ENCODE measurements at places on chromosomes 12 and 14. TPM values are rescaled to one million over a fixed set of nuclear protein-coding genes. Genes with fewer than 3 reads are reported as not detected.

- H3K27me3 ChIP-seq, result peaks cover 21% of the 10 kb centered on the region
- no peak overlapping the region for H3K4me3 ChIP-seq
- no peaks in the 10 kb centered on the region for H3K4me1 ChIP-seq
- no peak for DNase-seq
- no peak overlapping the region for H3K27ac ChIP-seq
- no peaks in the 10 kb centered on the region for H3K36me3 ChIP-seq
Measured at GRCh38 chr14:75519826-75520728, 2.2 kb upstream of the BATF start.

- no peak for DNase-seq
- H3K36me3 ChIP-seq, result no peaks in the 10 kb centered on the region
- H3K4me1 ChIP-seq, result peaks cover 2% of the 10 kb centered on the region
Measured at GRCh38 chr14:58821421-58821820, 183.7 kb downstream of the DACT1 start.

Gene GPR65
- not detected for total RNA-seq

DNA sequence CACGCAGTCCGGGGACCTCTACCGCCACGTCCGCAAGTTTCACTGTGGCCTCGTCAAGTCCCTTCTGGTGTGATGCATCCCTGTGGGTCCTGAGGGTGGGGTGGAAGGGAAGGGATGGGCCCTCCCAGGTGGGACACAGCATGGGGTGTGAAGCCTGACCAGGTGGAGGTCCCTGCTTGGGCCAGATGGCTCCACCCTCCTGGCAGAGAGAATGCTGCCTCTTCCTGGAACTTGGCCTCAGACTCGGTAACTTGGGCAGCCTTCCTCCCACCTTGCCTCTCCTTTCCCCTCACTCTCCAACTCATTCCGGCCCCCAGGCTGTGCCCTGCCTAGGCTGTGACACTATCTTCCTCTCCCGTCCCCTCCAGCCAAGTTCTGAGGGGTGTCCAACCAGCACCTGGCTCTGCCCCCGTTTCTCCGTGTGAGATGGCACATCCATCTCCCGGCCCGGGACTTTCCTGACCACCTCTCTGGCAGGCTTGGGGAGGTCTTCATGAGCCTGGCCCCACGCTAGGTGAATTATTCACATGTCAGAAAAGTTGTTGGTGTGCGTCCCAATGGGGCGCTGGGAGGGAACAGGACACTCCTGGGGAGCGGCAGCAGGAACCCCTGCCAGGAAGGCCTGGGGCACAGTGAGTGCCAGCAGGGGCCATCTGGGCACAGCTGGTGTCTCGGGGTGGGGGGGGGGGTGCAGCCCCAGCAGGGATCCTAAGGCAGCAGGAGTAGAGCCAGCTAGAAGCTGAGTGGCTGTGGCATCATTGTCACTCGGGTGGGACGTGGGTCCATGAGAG is 1.7 kb downstream of the ZBTB42 start:
- H3K4me1 ChIP-seq, result peaks cover 18% of the 10 kb centered on the region
- H3K27me3 ChIP-seq, result peaks cover 51% of the 10 kb centered on the region
- H3K4me3 ChIP-seq, result peak overlapping the region; percentile 57
- no peak overlapping the region for H3K27ac ChIP-seq
- no peak for DNase-seq

Gene PTGDR
- not detected for total RNA-seq

DNA sequence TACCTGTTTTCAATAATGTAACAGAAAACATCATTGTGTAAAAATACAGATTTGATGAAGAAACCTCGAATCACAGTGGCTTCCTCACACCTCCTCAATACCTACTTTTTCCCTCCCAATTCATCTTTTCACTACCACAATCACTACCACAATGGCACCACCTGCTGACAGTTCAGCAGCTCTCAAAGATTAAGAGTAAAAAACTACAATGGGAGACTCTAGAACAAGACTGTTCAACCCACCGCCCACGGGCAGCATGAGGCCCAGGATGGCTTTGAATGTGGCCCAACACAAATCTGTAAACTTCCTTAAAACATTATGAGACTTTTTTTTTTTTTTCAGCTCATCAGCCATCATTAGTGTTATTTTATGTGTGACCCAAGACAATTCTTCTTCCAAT is 15.2 kb downstream of the MED6 start:
- H3K27me3 ChIP-seq, result no peaks in the 10 kb centered on the region
- H3K36me3 ChIP-seq, result peaks cover 23% of the 10 kb centered on the region
- no peak overlapping the region for H3K4me3 ChIP-seq
- H3K27ac ChIP-seq, result no peak overlapping the region
- no peak for DNase-seq

DNA sequence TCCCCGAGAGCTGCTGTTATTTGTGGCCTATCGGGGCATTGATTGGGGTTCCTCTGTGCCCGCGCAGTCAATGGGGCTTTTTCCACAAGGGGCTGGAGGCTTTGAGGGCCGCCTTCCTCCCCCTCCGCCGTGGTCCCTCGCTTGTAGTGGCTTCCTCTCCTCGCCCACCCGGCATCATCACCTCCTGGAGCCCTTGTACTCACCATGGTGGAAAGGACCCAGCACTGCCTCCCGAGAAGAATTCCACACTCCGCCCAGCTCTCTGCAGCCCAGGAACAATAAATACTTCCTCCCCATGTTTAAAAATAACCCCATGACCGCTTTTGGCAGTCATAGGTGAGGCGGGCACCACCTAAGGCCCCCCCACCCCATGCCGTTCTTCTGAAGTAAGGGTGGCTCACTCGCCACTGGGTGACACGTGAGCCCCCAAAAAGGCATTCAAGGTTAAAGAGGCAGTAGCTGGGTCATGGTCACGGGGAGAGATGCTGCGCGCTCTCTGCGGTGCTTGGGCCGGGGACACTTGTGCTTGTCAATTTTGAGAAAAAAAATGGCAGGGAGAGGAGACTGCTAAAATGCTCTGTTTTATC is at the start of gene MYL2:
Gene MYL2 (minus strand): TSS at position 256 of the 587 bp plus-strand sequence. CDS start 50 bp downstream, at position 206.
- H3K4me1 ChIP-seq, result no peaks in the 10 kb centered on the region
- no peaks in the 10 kb centered on the region for H3K36me3 ChIP-seq
- no peak for DNase-seq
- H3K4me3 ChIP-seq, result no peak within 1 kb of the TSS
- H3K27me3 ChIP-seq, result peaks cover 40% of the 10 kb centered on the region
- H3K27ac ChIP-seq, result no peak within 1 kb of the TSS

DNA sequence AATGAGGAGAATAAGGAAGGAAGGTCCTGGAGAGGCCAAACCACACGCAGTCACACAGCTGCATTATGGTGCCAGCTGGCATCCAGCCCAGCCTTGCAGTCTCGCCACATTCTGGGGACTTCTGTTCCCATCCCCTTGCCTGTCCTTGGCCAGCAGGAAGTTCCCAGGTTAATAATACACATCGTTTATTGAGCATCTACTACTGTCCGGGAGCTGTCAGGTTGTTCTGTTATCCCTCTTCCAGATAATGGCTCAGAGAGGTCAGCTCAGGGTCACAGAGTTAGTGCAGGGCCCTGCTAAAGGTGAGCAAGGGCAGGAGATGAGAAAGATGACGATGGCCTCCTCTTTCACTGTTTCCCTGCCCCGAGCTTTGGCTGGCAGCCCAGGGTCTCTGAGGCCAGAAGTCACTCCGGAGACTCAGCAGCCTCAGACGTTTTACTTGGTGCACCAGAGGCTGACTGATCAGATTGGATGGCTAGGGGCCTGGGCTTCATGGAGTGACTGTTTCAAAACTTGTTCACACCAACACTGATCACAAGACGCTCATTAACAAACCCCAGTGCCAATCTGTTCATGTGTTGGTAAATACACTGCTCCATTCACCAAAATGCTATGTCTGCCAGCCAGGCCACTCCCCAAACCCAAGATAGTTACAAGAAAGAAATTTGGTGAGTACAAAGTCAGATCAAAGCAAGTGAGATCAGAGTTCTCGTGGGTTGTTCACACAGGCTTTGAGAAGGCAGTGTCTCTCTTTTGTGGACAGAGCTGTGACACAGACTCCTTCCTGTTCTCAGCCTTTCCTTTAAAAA is 79.2 kb downstream of the B4GALNT3 start:
- DNase-seq, result no peak
- H3K36me3 ChIP-seq, result no peaks in the 10 kb centered on the region
- H3K27me3 ChIP-seq, result no peaks in the 10 kb centered on the region
- H3K27ac ChIP-seq, result no peak overlapping the region
- peaks cover 31% of the 10 kb centered on the region for H3K4me1 ChIP-seq
- H3K4me3 ChIP-seq, result no peak overlapping the region

DNA sequence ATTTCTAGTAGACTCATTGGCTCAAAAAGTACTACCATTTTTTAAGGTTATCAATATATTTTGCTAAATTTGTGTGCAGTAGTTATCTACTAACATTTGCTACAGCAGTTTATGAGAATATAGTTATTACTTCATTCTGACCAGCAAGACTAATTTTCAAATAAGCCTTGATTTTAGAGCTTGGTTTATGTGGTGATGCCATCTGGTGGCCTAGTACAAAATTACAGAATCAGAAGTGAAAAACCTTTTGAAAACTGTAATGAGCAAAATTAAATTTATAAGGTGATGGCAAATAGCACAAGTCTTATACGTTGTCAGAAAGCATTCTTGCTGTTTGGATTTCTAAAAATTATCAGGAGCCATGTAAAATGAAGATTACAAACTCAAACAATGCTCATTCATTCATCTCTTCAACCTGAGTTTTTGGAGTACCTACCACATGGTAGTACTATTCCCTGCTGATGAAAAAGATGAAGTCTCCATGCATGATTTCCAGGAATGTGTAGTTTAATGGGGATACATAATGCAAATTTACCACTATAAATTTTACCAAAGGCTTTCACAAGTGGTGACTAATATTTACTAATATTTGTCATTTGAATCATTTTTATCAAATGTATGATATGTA is 51.0 kb downstream of the MAGOHB start:
- no peaks in the 10 kb centered on the region for H3K4me1 ChIP-seq
- no peak overlapping the region for H3K4me3 ChIP-seq
- DNase-seq, result peak; percentile 9
- H3K27ac ChIP-seq, result no peak overlapping the region

- no peak overlapping the region for H3K27ac ChIP-seq
- no peak overlapping the region for H3K4me3 ChIP-seq
- no peaks in the 10 kb centered on the region for H3K4me1 ChIP-seq
Measured at GRCh38 chr12:52156757-52157565, 34.9 kb downstream of the KRT80 start.

DNA sequence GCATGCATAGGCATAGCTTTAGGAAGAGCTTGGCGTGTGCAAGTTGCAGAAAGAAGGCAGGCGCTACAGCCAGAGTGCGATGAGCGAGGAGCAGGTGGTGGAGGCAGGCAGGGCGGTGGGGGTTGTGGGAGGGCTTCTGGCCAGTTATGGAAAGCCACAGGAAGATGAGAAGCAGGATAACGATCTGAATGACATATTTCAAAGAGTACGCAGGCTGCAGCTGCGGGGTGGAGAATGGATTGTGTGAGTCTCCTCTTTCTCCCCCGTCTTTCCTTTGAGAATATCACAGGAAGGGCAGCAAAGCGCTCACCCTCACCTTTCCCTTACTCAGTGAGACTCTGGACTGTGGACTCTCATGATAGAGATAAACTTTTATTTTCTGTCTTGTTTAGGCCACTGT is 48.7 kb upstream of the PLXNC1 start:
- peaks cover 14% of the 10 kb centered on the region for H3K27me3 ChIP-seq
- H3K36me3 ChIP-seq, result no peaks in the 10 kb centered on the region
- H3K27ac ChIP-seq, result no peak overlapping the region
- DNase-seq, result no peak

GRCh38 chr14:29906256-29906870 is 21.3 kb downstream of the PRKD1 start:
- H3K4me1 ChIP-seq, result no peaks in the 10 kb centered on the region
- H3K27me3 ChIP-seq, result no peaks in the 10 kb centered on the region
- no peak overlapping the region for H3K27ac ChIP-seq

- peak overlapping the region; percentile 95 for H3K4me3 ChIP-seq
- DNase-seq, result no peak
Measured at GRCh38 chr12:124928095-124928911, 13.9 kb upstream of the UBC start.

GRCh38 chr12:47590771-47591360 is 115.0 kb downstream of the RPAP3 start:
- no peak for DNase-seq
- H3K27ac ChIP-seq, result peak overlapping the region; percentile 3
- no peaks in the 10 kb centered on the region for H3K27me3 ChIP-seq

DNA sequence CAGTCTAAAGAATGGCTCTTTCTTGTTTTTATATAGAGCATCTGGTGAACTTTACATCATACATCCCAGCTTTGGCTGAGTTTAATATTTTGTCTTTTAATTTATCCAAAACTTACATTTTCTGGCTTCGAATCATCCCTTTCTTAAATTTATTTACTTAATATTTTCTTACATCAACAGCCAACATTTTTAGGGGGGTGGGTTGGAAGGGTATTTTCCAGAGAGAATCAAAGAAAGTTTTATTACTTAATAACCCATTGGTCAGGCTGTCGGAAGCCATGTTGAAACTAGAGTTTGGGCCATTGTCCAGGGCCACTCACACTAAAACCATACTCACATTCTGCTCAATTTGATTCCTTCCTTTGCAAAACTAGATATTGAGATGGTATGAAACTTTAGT is 220.2 kb downstream of the AEBP2 start:
- no peaks in the 10 kb centered on the region for H3K36me3 ChIP-seq
- no peak overlapping the region for H3K4me3 ChIP-seq
- no peaks in the 10 kb centered on the region for H3K4me1 ChIP-seq
- no peak overlapping the region for H3K27ac ChIP-seq

- H3K27me3 ChIP-seq, result no peaks in the 10 kb centered on the region
- H3K4me1 ChIP-seq, result peaks cover 22% of the 10 kb centered on the region
- H3K27ac ChIP-seq, result peak overlapping the region; percentile 12
- H3K36me3 ChIP-seq, result no peaks in the 10 kb centered on the region
- H3K4me3 ChIP-seq, result no peak overlapping the region
Measured at GRCh38 chr12:80205960-80206359, 106.6 kb downstream of the OTOGL start.

- H3K4me1 ChIP-seq, result peaks cover 7% of the 10 kb centered on the region
- no peaks in the 10 kb centered on the region for H3K36me3 ChIP-seq
- no peak overlapping the region for H3K27ac ChIP-seq
- DNase-seq, result no peak
Measured at GRCh38 chr12:74896186-74896585, 313.5 kb downstream of the KCNC2 start.

Gene LIN52
- total RNA-seq, result 22.3 TPM

- no peak overlapping the region for H3K27ac ChIP-seq
- peaks cover 29% of the 10 kb centered on the region for H3K4me1 ChIP-seq
- no peak for DNase-seq
Measured at GRCh38 chr14:26925876-26926584, 328.2 kb upstream of the NOVA1 start.

- peak overlapping the region; percentile 13 for H3K4me3 ChIP-seq
- DNase-seq, result no peak
- peaks cover 34% of the 10 kb centered on the region for H3K4me1 ChIP-seq
Measured at GRCh38 chr14:105328678-105329390, 14.3 kb downstream of the PACS2 start.
